Heart left ventricle (tissue), 16 donors: ENCODE measurements at places on chromosomes 4 and X.

- no peaks in the 10 kb centered on the region for H3K36me3 ChIP-seq
- no peak overlapping the region for H3K4me3 ChIP-seq
- no peaks in the 10 kb centered on the region for H3K4me1 ChIP-seq
- peak; percentile 2 for DNase-seq
- H3K27me3 ChIP-seq = no peaks in the 10 kb centered on the region
Measured at GRCh38 chrX:68870357-68870756, 41.5 kb downstream of the EFNB1 start.

DNA sequence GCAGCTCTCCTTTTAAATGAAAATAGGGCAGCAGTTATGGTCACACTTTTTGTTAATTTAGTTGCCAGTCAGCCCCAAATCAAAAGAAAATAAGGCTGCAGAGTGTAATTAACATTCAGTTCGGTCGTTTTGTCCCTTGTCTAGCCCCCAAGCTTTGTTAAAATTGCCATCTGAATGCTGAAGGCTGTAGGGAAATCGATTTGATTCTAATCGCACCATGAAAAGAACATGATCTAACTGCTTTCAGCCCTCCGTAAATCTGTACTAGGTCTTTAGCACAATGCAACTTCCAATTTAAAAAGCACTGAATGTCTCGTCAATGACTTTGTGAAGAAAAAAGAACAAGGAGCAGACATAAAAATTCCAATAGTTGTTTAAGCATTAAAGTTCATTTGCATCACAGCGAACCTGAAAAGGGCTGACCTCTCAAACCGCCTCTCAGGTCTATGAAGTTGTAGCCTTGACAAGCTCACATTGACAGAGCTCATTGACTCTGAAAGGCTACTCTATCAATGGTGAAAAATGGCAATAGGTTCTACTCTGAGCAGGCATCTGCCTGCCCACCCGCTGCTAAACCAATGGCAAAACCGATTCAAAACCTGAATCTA lies 48.9 kb downstream of the CHIC2 start:
- no peak for DNase-seq
- no peaks in the 10 kb centered on the region for H3K27me3 ChIP-seq

DNA sequence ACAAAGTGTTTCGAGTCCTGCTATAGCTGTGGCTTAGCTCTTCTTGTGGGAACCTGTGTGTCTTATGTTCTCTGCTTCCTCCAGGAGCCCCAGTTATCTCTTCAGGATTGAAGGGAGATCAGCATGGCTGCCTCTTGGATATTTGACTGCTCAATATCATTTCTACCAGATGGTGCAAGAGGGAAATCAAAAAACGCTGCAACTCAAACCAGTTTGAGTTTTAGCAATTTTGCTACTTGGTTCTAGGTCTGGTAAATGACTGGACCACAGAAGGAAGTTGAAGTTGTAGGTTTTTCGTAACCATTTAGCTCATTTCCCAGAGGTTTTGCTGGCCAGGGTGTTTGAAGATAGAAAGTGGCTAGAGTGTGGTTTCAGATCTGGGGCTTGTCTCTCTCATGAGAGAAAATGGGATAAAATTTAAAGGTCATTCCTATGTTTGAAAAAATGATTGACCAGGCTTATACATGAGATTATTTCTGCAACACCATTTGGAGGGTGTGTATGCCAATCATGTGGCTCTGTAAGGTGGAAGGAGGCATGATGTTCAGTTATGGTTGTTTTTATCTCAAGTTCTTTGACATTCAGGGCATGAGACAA lies 210.4 kb downstream of the SPRY1 start:
- H3K4me1 ChIP-seq = no peaks in the 10 kb centered on the region
- H3K27ac ChIP-seq = no peak overlapping the region
- H3K36me3 ChIP-seq = no peaks in the 10 kb centered on the region
- H3K4me3 ChIP-seq = no peak overlapping the region
- no peak for DNase-seq
- H3K27me3 ChIP-seq = no peaks in the 10 kb centered on the region

GRCh38 chr4:39032218-39033085 lies at the start of gene TMEM156:
TMEM156 (minus strand) TSS chr4:39032409; CDS start chr4:39032313, 96 bp downstream.
- peak within 1 kb of the TSS; percentile 51 for H3K27ac ChIP-seq
- H3K36me3 ChIP-seq = no peaks in the 10 kb centered on the region
- DNase-seq = no peak
- H3K4me3 ChIP-seq = peak within 1 kb of the TSS; percentile 46
- H3K27me3 ChIP-seq = no peaks in the 10 kb centered on the region

GRCh38 chrX:71366674-71367256 lies 608 bp downstream of the TAF1 start:
- peaks cover 19% of the 10 kb centered on the region for H3K4me1 ChIP-seq
- H3K4me3 ChIP-seq = peak overlapping the region; percentile 56
- DNase-seq = peak; percentile 17
- H3K27ac ChIP-seq = peak overlapping the region; percentile 93
- no peaks in the 10 kb centered on the region for H3K36me3 ChIP-seq

DNA sequence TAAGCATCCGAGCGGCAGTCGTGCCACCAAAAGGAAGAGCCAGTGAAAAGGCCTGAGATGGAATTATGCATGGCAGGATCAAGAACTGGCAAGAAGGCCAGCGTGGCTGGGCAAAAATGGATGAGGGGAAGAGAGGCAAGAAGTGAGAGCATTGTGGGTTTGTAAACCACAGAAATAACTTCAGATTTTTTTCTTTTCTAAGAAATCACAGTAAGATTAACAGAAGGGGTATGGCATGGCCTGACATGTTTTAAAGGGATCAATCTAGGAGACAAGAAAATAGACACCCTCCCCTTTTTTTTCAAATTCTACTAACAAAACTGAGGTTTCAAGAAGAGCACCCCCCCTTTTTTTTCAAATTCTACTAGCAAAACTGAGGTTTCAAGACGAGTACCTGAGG lies 82.5 kb downstream of the BMP3 start:
- no peak overlapping the region for H3K4me3 ChIP-seq
- H3K36me3 ChIP-seq = no peaks in the 10 kb centered on the region
- no peak for DNase-seq
- no peak overlapping the region for H3K27ac ChIP-seq
- H3K4me1 ChIP-seq = no peaks in the 10 kb centered on the region

DNA sequence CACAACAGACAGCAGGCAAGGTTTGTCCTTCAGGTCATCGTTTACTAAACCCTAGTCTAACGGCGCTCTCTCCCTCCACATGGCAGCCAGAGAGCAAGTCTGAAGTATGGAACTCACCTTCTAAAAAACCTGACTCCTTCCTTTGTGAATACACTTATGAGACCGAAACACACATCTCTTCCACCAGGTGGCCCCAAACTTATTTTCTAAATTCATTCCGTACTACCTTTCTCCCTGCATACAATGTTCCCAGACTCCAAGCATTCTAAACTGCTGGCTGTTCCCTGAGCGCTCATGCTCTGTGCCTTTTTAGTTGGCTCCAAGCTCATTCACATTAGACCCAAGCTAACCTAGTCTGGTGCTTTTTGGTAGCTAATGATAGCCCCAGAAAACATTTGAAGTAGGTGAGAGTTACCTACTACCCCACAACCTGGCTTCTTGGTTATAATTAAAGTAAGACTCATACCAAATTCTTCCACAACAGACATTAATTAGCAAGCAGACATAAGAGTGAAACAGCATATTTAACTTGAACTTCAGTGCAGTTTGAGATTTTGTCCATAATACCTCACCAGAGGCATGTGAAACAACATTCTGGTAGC lies 67.6 kb upstream of the DCLK2 start:
- no peaks in the 10 kb centered on the region for H3K36me3 ChIP-seq
- H3K4me1 ChIP-seq = peaks cover 10% of the 10 kb centered on the region
- no peaks in the 10 kb centered on the region for H3K27me3 ChIP-seq
- no peak overlapping the region for H3K4me3 ChIP-seq

- no peaks in the 10 kb centered on the region for H3K36me3 ChIP-seq
- H3K4me1 ChIP-seq = no peaks in the 10 kb centered on the region
- H3K27me3 ChIP-seq = no peaks in the 10 kb centered on the region
- DNase-seq = no peak
- H3K27ac ChIP-seq = no peak overlapping the region
Measured at GRCh38 chr4:131547506-131547981, 1601.5 kb upstream of the PCDH10 start.

- no peak overlapping the region for H3K27ac ChIP-seq
- DNase-seq = no peak
- H3K36me3 ChIP-seq = no peaks in the 10 kb centered on the region
- H3K4me3 ChIP-seq = no peak overlapping the region
- H3K4me1 ChIP-seq = no peaks in the 10 kb centered on the region
- H3K27me3 ChIP-seq = no peaks in the 10 kb centered on the region
Measured at GRCh38 chr4:14667624-14668151, 334.6 kb upstream of the CPEB2 start.

GRCh38 chr4:43048570-43048969 lies 156.1 kb downstream of the GRXCR1 start:
- H3K4me3 ChIP-seq = no peak overlapping the region
- H3K27me3 ChIP-seq = no peaks in the 10 kb centered on the region
- no peaks in the 10 kb centered on the region for H3K36me3 ChIP-seq
- H3K27ac ChIP-seq = no peak overlapping the region
- no peak for DNase-seq
- H3K4me1 ChIP-seq = no peaks in the 10 kb centered on the region

DNA sequence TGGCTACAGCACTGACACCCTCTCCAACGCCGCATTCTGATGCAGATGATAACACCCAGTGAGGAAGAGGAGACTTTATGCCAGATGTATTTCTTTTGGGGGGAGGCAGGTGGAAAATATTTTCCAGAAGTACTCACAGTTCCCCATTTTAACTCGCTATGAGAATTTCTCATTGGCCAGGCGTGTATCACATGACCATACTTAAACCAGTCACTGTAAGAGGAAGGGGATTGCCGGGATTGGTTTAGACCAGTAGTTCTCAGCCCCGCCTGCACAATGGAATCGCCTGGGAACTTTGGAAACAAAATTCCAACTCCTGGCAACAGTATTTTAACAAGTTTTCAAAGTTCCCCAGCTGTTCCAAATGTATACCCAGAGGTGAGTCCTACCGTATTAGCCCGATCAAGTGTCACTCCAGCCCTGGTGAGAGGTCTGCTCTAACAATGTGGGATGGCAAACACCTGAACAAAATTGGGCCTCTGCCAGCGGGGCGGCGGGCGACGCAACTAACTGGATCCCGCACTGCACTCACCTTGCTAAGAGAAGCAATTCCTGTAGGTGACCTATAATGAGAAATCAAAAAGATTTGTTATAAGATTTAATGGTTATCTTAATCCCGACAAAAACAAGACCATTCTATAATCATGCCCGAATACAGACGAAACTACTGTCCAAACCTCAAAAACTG lies 2.9 kb upstream of the MSL3 start:
- H3K36me3 ChIP-seq = no peaks in the 10 kb centered on the region
- H3K27me3 ChIP-seq = no peaks in the 10 kb centered on the region
- no peaks in the 10 kb centered on the region for H3K4me1 ChIP-seq
- DNase-seq = no peak

GRCh38 chrX:41276661-41277506 lies 57.1 kb upstream of the DDX3X start:
- no peak overlapping the region for H3K27ac ChIP-seq
- no peaks in the 10 kb centered on the region for H3K27me3 ChIP-seq
- H3K4me3 ChIP-seq = peak overlapping the region; percentile 56
- DNase-seq = no peak

GRCh38 chr4:147355032-147355656 lies 125.8 kb upstream of the EDNRA start:
- no peak overlapping the region for H3K4me3 ChIP-seq
- H3K36me3 ChIP-seq = no peaks in the 10 kb centered on the region
- H3K27ac ChIP-seq = no peak overlapping the region
- DNase-seq = no peak
- no peaks in the 10 kb centered on the region for H3K27me3 ChIP-seq
- peaks cover 4% of the 10 kb centered on the region for H3K4me1 ChIP-seq

- H3K36me3 ChIP-seq = no peaks in the 10 kb centered on the region
- H3K4me3 ChIP-seq = peak within 1 kb of the TSS; percentile 12
- DNase-seq = peak; percentile 45
- peaks cover 15% of the 10 kb centered on the region for H3K27me3 ChIP-seq
Measured at GRCh38 chrX:102515975-102516941, at the start of gene TMSB15A. TMSB15A (minus strand) TSS chrX:102516739.

DNA sequence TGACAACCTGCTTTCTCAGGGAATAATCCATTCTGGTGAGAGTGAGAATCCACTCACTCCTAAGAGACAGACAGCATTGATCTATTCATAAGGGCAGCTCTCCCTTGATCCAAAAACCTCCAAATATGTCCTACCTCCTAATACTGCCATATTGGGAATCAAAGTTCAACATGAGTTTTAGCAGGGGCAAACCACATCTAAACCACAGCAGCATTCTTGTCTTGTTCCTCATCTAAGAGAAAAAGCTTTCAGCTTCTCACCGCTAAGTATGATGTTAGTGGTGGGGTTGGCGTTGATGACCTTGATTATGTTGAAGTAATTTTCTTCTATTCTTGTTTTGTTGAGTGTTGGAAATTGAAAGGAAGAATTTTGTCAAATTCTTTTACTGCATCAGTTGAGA lies 69.6 kb downstream of the SERTM2 start:
- H3K27ac ChIP-seq = no peak overlapping the region
- no peak for DNase-seq
- H3K4me1 ChIP-seq = no peaks in the 10 kb centered on the region
- no peaks in the 10 kb centered on the region for H3K36me3 ChIP-seq
- H3K4me3 ChIP-seq = no peak overlapping the region

DNA sequence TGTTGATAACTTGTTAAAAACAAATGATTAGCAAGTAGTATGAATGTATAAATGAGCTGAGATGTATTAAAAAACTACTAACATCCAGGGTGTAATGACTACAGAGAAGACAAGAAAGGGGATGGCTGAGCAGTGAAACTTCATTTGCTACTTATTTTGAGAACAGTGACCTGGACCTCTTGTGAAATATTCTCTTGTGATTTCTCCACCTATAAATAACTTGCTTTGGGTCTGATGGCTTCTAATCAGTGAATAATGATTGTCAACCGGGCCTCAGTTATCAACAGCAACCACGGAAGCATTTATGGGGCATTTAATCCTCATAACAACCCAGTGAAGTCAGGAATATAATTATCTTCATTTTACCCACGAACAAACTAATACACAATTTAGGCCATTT lies 154.2 kb upstream of the HAND2 start:
- peak overlapping the region; percentile 56 for H3K27ac ChIP-seq
- no peak overlapping the region for H3K4me3 ChIP-seq
- no peaks in the 10 kb centered on the region for H3K36me3 ChIP-seq
- H3K27me3 ChIP-seq = no peaks in the 10 kb centered on the region

GRCh38 chrX:40392599-40392998 lies 188.2 kb upstream of the ATP6AP2 start:
- H3K4me1 ChIP-seq = no peaks in the 10 kb centered on the region
- H3K27ac ChIP-seq = no peak overlapping the region
- DNase-seq = no peak
- no peaks in the 10 kb centered on the region for H3K27me3 ChIP-seq
- H3K4me3 ChIP-seq = no peak overlapping the region
- no peaks in the 10 kb centered on the region for H3K36me3 ChIP-seq

- no peaks in the 10 kb centered on the region for H3K36me3 ChIP-seq
- H3K27me3 ChIP-seq = no peaks in the 10 kb centered on the region
- H3K4me3 ChIP-seq = no peak overlapping the region
- H3K27ac ChIP-seq = no peak overlapping the region
Measured at GRCh38 chr4:128782076-128782715, 27.3 kb upstream of the JADE1 start.
